ENCODE measurements at places on chromosomes 16 and 17.

DNA sequence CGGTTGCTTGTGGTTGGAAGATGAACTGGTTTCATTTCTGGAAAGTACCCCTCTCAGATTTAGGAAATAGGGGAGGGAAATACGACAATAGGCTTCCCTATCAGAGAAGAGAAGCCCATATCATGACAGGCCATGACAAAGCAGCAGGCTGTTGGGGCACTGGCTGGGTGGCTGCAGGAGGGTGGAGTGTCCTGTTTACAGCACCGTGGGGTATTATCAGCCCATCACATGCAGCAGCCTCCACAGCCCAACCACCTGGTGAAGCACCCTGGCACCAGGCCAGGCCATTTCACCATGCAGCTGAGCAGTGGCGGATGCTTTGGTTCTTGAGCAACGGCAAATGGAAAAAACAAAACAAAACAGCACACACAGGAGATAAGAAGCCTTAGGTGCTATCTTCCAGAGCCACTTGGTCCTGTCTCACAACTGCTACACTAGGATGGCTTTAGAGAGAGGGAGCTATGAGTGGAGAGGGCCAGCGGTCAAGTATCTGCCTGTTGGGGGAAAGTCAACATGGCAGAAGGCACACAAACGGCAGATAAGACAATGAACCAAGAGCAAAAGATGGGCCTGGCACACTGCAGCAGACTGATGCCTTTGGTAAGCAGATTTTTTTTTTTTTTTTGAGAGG lies 24.2 kb downstream of the FAM117A start:
- DNase-seq = no peak

DNA sequence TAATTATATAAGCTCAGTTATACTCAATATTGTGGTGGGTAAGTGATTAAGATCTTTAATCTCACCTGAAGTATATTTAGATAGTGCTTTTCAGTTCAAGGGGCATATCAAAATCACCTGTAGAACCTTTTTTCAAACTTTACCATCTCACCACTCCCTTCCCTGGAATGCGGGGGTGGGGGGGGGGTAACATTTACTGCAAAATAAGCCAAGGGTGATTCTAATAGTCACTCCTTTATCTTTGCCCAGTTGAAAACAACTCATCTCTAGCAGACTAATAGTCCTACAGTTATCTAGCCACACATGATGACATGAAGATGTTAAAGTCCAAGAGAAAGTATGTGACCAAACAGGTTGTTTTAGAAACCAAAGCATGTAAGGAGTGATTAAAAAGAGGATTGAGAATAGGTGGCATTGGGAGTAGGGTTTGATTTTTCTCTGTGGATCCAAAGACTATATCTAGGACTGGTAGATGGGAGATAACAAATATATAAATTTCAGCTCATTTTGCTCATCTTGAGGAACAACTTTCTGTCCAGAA lies 21.5 kb downstream of the LPCAT2 start:
- DNase-seq = no peak

GRCh38 chr17:56966338-56966737 lies 5.5 kb upstream of the COIL start:
- DNase-seq = no peak

- no peak for DNase-seq
These were observed 21.4 kb downstream of the TOM1L2 start for GRCh38 chr17:17950806-17951205.

- DNase-seq = no peak
These were observed 41.1 kb upstream of the CACNG3 start for GRCh38 chr16:24214992-24215391.

DNA sequence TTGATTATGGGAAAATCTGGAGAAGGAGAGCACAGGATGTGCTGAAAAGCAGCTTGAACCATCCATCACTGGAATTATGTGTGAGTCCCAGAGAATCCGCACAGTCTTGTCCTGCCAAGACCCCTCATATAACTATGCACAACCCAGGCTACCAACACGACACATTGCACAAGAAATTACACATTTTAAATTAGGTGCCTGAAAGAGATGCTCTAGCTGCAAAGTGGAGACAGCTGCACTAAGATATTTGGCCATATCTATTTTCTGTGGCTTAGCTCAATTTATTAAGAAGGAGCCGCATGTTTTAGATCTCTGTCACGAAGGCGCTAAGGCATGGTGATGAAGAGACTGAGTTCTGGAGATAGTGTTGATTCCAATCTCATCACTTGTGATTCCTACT lies 1308.4 kb downstream of the CDH8 start:
- DNase-seq = no peak

GRCh38 chr17:35856603-35857002 lies 12.1 kb downstream of the HEATR9 start:
- no peak for DNase-seq

- DNase-seq = no peak
These were observed 6.4 kb upstream of the PRSS21 start for GRCh38 chr16:2810651-2811050.

- DNase-seq = no peak
These were observed 50.1 kb downstream of the GTF3C1 start for GRCh38 chr16:27499659-27500055.

- DNase-seq = no peak
These were observed 250.8 kb downstream of the XYLT1 start for GRCh38 chr16:17219991-17220390.

DNA sequence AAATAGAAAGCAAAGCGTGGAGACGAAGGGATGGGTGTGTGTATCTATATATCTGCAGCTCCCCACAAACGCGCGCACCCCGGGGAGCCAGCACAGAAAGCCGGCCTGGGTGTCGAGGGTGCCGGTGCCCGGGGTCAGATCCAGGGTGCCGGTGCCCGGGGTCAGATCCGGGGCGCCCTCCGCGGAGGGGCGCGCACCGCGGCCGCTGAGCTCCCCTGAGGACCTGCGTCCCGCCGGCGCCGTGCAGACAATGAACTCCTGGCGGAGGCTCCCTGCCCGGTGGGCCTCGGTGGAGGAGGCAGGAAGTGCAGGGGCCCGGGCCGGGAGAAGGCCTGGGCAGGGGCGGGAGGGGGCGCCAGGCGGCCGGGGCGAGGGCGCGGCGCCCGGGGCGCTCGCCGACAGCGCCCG lies 1.1 kb downstream of the ZNF423 start:
- DNase-seq = peak; percentile 65

DNA sequence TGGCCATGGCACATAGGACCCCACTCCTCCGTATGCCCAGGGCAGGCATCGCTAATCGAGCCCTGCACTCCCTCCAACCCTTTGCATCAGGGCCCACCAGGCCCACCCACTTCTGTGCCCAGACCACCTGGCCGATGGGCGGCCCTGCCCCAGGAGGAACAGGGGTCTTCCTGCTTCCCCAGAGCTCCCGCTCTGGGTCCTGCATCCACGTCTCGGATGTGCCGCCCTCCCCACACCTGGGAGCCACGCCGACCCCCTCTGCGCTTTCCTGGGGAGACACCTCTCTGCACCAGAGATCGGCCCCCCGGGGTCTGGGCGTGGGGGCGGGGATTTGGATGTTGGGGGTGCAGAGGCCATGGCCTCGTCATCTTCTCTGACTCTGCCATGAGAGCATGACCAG lies 21.1 kb upstream of the SSTR5 start:
- no peak for DNase-seq

DNA sequence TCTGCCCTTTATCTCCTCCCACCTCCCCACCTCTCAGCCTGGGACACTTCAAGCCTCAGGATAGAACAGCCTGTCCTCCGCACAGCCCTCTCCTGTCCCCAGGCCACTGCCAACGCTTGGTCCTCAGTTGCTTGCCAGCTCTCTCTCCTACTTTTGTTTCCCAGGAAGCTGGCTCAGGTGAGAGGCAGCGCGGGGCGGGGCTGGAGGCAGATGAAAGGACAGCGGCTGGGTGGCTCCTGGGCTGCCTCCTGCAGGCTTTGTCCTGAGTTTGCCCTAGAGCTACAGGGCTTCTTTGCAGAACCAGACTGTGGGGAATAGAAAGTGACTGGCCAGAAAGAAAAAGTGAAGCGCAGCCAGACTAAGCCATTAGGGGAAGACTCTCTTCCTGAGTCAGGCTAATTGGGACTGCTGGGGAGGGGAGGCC lies 48.2 kb upstream of the CDC42EP4 start:
- no peak for DNase-seq

DNA sequence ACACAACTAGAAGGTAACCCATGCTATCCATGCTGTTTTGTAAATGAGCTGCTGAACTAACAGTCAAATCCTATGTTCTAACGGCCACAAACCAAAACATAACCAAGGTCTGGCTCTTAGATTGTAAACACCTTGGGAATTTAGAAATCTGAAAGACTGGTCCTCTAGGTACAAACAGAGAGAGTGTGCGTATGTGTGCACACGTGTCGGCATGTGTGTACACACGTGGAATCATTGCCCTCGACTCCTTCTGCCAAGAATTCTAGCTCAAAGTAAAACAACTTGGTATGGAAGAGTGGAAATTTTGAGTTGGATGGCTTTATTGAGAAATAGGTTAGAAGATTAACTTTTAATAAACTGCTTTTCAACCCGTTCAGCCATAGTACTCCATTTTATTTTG lies 18.1 kb upstream of the GHDC start:
- DNase-seq = no peak

- no peak for DNase-seq
These were observed 12.1 kb downstream of the TBC1D26 start for GRCh38 chr17:15744074-15744676.

DNA sequence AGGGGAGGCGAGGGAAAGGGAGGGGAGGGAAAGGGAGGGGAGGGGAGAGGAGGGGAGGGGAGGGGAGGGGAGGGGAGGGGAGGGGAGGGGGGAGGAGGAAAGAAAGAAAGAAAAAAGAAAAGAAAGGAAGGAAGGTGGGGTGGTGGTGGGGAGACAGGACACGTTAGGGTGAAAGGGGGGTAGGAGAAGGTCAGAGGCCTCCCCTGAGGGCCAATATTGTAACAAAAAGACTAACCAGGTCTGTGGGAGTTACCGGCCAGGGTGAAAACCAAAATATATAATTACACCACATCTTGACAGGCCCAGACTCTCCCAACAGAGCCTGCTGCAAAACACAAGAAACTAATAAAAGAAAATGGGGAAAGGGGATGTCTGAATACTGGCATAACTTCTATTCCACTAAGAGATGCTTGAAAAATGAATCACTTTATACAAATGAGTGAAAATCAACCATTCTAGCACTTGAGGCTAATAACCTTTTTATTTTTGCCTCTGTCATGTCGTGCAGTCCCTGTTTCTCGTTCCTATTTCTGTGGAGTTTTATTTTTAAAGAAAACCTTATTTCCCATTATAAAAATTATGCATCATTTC lies 10.0 kb downstream of the WDR45B start:
- no peak for DNase-seq

DNA sequence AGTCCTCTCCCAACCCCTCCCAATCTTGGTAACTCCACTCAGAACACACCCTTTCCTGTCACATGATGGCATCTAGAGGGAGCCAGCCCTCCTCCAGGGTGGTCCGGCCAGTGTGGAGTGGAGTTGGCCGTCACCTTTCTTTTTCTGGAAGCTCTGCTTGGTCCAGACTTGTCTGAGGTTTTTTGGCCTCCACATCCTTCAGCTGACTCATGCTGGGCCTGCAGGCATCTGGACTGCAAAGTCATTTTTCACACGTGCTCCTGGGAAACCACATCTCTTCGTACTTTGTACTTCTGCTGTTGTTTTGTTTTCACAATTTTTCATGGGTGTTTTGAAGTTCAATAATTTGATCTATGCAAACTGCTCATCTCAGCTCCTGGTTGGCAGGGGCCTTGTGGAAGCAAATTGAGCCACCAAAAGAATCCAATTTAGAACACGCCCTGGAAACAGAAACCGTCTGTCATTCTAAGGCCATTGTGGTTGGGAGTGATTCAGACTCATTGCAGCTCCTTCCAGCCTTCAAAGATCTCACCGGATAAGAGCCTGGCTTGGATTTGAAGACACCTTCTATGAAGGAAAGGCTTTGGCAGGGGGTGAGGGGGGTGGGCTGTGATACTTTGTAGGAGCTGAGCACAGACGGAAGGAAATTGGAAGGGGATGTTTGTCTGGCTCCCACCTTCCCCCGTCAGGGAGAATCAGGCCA lies 42.4 kb upstream of the NF1 start:
- DNase-seq = peak; percentile 90

DNA sequence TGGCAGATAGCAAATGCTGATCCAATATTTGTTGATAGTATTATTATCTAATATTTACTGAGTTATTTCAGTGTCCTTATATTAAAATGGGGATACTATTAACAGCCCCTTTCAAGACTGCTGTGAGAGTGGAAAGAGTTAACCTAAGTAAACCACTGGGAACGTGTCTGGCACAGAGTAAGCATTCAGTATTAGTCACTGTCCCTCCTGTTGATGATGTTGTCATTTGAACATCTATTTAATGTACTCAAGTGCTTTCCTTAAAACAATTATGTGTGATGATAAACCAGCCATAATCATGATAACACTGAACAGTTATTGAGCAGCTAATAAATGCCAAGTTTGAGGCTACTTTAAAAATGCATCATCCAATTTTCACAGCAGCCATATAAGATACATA lies 135.7 kb upstream of the XYLT1 start:
- no peak for DNase-seq

- peak; percentile 68 for DNase-seq
These were observed 27.5 kb upstream of the PIK3R6 start for GRCh38 chr17:8894673-8895578.

GRCh38 chr17:44780161-44780560 lies 21.4 kb downstream of the ADAM11 start:
- no peak for DNase-seq

DNA sequence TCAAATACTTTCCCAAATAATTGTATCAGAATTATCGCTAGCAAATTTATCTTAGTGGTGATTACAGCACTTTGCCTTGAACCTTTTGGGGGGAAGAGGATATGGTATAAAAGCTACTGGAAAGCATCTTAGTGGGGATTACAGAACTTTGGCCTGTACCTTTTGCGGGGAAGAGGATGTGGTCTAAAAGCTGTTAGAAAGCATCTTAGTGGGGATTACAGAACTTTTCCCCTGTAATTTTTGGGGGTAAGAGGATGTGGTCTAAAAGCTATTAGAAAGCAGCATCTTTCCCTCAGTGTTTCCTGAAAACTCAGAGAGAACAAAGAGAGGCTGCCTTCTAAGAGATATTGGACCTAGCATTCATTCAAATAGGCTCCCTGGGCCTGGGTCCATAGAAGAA lies 4.1 kb downstream of the SLFN12 start:
- DNase-seq = no peak

GRCh38 chr16:3085868-3086595 lies 13.1 kb downstream of the ZSCAN10 start:
- DNase-seq = no peak

DNA sequence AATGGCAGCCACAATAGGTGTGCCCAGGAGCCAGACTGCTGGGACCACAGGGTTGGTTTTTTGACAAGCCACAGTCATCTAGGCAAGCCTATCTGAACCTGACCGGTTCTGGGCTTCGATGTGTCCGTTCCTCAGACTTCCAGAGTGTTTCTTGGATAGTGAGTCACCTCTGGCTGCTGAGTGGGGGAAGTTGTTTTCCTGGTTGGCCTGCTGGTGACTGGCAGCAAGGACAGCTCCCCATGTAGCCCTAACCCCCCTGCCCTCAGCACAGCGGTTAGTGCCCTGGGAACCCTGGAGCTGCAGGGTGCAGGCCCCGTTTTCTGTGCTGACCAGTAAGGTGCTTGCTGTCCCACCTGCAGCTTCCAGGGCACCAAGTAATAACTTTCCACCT lies 65.5 kb downstream of the PLD6 start:
- peak; percentile 40 for DNase-seq
